Tibial nerve (tissue), 4 donors: ENCODE measurements at places on chromosomes 6 and 20. TPM values are rescaled to one million over a fixed set of nuclear protein-coding genes. Genes with fewer than 3 reads are reported as not detected.

The RIPOR2 gene
- 21.9 TPM for total RNA-seq

DNA sequence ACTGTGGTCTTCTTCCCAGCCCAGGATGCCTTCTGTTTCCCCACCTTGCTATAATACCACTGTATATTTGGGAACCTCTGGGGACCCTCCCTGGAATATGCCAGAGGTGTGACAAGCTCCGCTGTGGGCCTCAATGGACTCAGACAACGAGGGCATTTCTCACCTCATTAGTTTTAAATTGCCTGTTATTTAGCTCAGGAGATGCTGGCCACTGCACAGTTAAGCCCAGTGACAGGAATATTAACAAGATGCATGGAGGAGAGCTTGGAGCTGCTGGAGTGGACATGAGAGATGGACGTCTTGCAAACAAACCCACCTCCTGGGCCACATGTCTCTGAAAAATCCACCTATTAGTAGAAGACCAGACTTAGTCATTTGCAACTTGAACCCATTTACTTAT, 435.2 kb upstream of the CHD6 start:
- DNase-seq, result no peak

DNA sequence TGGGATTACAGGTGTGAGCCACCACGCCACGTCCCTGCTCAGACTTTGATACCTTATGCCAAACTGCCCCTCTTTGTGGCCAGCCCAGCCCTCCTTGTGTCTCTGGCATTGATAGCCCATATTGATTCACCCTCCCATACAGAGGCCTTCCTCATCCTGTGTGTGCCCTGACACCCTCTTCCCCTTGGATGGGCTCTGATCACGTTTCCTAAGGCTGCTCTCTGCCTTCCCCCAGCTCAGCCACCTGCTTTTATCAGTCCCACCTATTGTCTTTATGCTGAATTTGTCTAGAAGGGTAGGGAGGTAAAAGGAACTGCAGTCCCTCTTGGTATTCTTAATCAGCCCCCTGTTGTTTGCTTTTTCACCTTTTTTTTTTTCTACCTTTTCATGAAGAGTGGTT, 95.9 kb downstream of the CDKAL1 start:
- DNase-seq, result no peak

GRCh38 chr6:5671601-5672559, 334.8 kb downstream of the NRN1 start:
- DNase-seq, result no peak

GRCh38 chr6:144265390-144265789, 19.7 kb upstream of the UTRN start:
- no peak for DNase-seq

The CDSN gene
- total RNA-seq, result not detected
